ENCODE measurements at places on chromosomes 4 and X.

- no peak for DNase-seq
These were observed 1093.0 kb upstream of the TENM3 start for GRCh38 chr4:181150191-181150590.

DNA sequence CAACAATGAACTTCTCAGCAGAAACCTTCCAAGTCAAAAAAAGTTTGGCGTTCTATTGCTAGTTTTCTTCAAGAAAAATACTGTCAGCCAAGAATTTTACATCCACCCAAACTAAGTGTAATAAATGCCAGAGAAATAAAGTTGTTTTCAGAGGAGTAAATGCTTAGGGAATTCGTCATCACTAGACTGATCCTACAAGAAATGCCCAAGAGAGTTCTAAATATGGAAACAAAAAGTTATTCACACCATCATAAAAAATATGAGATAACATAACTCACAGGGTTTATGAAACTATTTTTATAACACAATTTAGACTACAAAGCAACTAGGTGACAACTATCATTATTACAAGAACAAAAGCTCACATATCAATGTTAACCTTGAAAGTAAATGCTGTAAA, 259.5 kb upstream of the GABRA2 start:
- no peak for DNase-seq

DNA sequence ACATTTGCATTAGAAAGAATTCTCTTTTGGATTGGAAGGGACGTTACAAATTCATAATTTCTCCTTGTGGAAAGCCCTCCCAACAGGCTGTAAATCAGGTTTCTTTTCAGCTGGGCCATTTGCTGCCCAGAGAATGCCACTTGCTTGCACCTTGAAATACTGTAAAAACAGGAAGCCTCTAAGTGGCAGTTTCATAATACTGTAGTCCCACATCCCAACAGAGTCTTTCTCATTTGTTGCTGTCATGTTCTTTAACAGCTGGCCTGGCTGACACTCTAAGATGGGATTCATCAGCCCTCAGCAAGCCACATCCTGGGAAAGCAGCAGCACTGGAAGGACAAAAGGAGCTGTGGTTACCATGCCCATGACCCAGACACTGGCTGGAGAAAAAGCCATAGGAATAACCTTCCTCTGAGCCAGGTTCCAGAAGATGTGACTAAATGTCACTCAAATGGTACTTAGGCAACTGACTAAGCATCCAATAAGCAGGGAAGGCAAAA, 221.9 kb upstream of the MBNL3 start:
- no peak for DNase-seq

- DNase-seq: no peak
These were observed 72.6 kb upstream of the CD99 start for GRCh38 chrX:2618516-2618915.

- no peak for DNase-seq
These were observed 41.4 kb downstream of the ABHD18 start for GRCh38 chr4:128006592-128006991.

DNA sequence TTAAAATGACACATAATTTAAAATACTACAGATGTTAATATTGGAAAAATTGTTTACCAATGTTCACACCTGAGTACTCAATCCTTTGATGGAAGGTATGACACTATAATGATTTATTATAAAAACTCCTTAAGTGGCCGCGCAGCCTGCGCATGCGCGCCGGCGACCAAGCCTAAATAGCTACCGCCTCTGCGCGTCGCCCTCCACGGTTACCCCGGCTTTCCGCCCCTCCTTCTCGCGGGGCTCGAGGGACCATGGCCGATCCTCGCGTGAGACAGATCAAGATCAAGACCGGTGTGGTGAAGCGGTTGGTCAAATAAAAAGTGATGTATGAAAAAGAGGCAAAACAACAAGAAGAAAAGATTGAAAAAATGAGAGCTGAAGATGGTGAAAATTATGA, 170.2 kb downstream of the DMD start:
- DNase-seq: no peak

DNA sequence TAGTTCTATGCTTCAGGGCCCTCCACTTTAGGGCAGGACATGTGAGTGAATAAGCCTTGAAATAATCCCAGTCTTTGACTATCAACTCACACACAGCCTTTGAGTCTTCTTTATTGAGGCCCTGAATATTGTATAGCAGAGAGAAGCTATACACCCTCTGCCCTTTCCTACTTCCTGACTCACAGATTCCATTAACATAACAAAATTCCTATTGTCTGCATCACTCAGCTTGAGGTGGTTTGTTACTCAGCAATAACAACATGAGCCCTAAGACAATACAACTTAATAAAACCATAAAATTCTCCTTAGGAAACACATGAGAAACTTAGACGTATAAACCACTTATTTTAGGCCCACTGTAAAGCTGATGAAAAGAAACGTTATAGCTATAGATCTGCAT, 680.3 kb upstream of the DIAPH2 start:
- no peak for DNase-seq

DNA sequence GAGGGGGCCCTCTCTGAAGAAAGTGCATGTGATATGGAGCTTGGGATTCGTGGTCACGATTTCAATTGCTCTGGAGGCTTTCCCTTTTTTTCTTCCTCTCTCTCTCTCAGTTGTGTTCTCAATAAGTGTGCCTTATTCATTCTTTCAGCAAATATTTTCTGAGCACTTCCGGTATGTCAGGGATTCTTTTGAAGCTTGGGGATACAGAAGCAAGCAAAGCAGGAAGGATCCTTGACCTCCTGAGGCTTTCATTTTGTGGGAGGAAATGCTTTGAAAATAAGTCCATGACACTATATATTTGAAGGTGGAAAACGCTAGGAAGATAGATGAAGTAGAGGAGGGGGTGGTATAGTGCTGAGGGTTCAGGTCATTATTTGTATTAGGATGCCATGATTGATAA, 12.6 kb upstream of the GABRE start:
- DNase-seq: no peak

DNA sequence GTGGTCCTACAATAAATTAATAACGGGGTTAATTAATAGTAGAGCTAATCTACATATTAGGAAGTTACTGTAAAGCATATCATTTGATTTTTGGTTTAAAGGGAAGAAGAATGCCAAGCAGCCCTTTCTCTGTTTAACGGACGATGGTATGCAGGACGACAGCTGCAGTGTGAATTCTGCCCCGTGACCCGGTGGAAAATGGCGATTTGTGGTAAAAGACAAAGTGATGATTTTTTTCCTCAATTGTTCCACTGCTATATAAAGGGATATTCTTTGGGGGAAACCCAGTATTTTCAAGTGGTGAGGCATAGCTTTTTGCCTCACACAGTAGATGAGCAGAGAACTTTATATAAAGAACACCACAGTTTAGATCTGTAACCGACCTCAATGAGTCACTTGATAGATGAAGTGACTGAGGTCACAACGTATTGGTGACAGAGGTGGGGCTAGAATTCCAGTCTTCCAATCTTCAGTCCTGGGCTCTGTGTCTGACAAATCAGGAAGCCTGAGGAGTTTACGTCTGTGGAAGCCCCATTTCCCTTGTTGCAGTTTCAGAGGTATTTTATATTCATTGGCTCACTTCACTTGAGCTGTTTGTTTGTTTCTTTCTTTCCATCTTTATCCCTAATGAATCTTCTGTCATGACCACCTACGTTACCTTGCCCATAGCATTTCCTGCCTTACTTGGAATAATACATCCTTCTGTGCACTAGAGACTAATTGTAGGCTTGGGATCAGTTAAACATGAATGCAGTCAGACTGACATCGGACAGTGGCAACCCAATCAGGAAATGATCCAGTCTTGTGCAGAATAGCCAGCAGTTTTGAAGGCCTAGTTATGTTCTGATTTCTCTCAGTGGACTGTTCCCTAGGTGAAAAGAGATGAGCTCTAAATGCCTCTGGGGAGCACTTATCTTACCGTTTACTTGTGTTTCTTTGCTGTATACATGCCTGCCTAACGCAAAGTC, 30.1 kb downstream of the ZRSR2 start:
- no peak for DNase-seq

DNA sequence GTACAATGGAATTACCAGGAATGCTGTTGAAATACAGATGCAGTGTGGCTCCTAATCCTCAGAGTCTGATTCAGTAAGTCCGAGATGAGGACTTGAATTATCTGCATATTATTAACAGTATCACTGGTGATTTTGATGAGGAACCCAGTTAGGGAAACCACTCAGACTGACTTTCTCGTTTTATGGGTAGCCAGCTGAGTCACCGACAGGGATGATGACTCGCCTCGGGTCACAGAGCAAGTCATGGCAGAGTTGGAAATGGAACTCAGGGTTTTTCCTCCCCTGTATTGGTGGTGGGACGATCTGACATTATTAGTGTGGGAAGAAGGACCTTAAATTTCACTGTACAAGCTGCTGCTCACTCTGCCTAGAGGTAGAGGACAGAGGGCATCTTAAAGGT, 51.3 kb downstream of the RTL9 start:
- DNase-seq: no peak

GRCh38 chrX:105775679-105776078, 46.7 kb upstream of the NRK start:
- DNase-seq: no peak

DNA sequence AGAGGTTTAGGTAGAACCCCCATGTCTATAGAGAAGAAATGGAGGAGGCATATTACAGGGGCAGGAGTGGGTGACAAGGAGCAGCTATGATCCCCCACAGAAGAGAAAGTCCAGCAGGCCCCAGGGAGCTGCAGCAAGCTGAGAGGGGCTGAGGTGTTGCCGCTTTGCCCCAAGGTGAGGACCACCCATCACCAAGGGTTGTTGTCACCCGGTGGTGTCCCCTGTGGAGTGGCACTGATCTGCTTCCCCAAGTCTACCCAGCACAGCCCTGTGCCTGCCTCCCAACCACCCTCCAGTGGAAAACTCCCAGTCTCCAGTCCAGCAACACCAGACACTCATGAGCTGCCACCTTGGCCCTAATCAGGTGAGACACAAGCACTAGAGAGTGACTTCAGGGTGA, 149.3 kb upstream of the NOCT start:
- DNase-seq: no peak

Measured in T-helper 22 cell (primary cell).